Stimulated activated effector memory CD8-positive, alpha-beta T cell treated with anti-CD3 and anti-CD28 coated beads, Interleukin-12 subunit alpha, Interleukin-12 subunit beta, amount 100 ng/mL, for 72 hours (primary cell): ENCODE measurements at places on chromosomes 7 and 10.

- DNase-seq, result no peak
Observed at GRCh38 chr7:98474558-98474957, 73.7 kb upstream of the BAIAP2L1 start.

- DNase-seq, result no peak
Observed at GRCh38 chr10:44651834-44652233, 259.3 kb upstream of the TMEM72 start.

DNA sequence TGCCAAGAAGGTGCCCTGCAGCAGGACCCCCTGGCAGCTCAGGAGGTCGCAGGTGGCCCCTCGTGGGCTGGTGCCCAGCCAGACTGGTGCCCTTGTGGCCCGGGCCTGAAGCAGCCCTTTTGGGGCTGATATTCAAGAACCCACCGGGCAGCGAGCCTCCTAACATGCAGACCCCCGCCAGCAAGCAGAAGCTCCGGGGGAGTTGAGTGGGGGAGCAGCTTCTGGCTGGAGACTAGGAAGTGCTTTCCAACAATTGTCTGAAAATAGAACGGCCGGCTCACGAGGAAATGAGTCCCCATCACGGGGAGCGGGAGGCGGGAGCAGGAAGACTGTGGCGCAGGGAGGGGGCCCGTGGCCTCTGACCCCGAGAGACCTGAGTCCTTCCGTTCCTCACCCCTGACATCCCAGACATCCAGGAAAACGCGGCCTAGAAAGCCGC lies 9.5 kb upstream of the INTS1 start:
- no peak for DNase-seq

DNA sequence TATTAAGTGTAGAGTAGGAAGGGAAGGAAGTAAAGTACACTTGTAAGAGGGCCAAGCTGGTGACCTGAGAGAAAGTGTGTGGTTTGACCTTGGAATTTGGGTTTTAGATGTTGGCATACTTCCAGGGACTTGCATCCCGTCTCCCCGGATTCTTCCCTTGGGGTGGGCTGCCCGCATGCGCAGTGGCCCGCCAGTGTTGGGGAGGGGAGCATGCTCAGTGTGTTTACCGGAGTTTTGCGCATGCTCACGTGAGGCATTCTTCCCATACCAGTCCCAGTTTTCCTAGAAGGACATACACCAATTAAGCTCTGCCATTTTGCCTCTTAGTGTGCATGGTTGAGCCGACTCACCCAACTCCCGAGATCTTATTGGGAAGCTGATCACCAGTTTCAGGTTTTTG lies 9.4 kb downstream of the PDSS1 start:
- no peak for DNase-seq

GRCh38 chr10:43198682-43199005 lies 60.4 kb downstream of the CSGALNACT2 start:
- no peak for DNase-seq

GRCh38 chr7:99835189-99835588 lies 7.4 kb downstream of the CYP3A43 start:
- no peak for DNase-seq

DNA sequence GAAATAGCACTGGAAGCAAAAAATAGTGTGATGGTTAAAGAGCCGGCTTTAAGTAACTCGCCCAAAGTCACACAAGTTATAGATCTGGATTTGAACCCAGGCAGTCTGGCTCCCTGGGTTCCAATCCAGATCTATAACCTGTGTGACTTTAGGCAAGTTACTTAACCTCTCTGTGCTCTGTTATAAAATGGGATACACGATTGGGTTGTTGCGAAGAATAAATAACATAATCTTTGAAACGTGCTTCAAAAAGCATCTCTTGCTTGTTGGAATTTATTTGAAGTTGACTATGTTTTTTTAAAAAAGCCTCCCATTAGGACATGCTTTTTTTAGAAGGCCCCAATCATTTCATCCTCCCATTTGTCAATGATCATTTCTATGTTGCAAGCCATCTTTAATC lies 3.5 kb upstream of the LCOR start:
- DNase-seq, result no peak

DNA sequence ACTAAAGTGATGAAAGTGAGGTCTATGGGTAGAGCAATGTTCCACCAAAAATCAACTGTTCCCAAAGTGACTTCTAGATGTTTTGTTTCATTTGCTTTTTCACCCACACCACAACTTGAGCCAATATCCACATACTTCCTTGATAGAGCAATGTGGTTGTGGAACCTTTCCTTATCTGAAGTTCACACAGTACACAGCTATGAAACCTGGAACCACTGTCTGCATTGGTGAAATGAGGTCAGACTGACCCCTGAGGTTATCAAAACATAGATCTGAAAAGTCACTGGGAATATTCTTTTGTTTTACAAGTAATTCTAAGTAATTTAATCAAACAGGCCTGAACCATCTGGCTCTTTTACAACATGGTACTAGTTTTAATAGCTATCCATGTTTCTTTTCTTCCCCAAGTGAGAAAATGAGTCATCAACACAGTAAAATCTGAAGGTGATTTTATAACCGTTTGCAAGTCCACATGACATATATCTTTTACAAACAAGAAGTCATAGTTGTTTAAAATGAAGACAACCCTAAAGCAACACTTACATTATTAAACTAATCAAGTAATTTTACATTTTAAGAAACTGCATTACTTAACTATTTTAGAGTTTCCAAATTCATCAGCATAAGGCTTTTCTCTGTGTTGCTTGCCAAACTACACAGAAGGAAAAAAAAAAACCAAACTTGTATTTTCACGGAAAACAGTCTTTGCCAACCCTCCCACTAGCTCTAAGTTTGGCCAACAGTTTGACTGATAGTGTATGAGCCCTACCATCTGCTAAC lies 80.3 kb downstream of the LRRC17 start:
- no peak for DNase-seq

DNA sequence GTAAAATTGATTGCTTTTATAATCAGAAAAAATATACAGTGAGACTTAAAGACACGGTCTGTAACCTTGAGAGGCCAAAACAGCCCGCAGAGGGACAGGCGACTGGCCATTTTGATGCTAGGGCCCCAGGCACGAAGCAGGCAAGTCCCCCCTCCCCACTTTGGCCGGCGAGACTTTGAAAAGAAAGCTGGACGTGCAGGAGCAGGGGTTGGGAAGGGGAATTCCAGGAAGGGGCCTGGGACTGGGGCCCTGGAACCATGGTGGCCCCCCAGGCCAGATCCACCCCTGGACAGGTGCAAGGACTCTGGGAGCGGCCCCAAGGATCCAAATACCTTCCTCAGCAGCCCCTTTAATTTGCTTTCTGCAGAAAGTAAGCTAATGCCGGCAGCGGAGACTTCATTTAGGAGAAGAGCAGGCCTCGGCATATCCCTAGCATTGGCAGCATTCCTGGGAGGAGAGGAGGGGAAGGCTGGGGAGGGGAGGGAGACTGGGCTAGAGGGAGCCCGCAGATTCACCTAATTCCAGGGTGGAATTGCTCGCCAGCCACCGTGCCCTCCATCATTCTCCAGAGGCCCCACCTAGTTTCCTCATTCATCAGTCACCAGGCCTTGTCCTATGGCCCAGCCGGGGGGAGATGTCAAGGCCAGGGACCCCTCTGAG lies 24.9 kb upstream of the TNRC18 start:
- no peak for DNase-seq

GRCh38 chr7:157270060-157270444 lies 66.8 kb upstream of the DNAJB6 start:
- DNase-seq, result no peak

DNA sequence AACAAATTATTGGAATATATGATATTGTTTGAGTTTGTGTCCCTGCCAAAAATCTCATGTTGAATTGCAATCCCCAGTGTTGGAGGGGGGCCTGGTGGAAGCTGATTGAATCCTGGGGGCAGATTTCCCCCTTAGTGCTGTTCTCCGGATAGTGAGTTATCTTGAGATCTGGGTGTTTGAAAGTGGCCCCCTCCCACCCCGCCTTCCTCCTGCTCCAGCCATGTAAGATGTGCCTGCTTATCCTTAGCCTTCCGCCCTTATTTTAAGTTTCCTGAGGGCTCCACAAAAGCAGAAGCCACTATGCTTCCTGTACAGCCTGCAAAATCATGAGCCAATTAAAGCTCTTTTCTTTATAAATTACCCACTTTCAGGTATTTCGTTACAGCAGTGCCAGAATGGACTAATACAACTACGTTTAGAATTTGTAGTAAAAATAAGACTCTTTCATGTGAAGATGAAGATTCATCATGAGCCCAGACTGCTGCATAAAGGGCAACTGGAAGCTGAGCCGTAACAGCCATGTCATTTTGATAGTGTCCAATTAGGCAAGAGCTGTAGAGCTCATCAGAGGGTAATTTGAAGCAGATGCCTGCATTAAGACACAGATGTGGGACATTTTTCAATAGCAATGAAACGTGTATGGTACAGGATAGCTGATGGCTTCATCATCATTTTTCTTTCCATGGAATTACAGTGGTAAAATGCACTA lies 1007.2 kb downstream of the REEP3 start:
- DNase-seq, result no peak

DNA sequence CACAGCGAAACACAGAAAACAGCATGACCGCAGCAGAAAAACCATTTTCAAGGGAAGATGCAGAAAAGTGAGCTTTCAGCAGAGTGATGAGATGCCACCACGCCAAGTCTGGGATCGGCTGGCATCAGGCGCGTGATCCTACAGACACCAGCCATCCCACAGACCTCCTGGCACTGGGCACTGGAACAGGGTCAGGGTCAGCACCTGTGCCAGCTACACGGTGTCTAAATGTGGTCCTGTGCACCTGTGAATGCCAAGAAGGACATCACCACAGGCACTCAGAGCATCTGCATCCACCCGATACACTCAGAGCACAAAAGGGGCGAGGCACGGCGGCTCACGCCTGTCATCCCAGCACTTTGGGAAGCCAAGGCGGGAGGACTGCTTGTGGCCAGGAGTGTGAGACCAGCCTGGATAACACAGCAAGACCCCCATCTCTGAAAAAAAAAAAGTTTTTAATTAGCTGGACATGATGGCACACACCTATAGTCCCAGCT lies 31.5 kb downstream of the STK32C start:
- DNase-seq, result no peak

GRCh38 chr10:33534416-33534815 lies 199.9 kb upstream of the NRP1 start:
- DNase-seq, result no peak

GRCh38 chr7:7271094-7271874 lies 88.9 kb downstream of the C1GALT1 start:
- DNase-seq, result no peak

GRCh38 chr7:6571160-6571779 lies 6.0 kb upstream of the ZDHHC4 start:
- no peak for DNase-seq

DNA sequence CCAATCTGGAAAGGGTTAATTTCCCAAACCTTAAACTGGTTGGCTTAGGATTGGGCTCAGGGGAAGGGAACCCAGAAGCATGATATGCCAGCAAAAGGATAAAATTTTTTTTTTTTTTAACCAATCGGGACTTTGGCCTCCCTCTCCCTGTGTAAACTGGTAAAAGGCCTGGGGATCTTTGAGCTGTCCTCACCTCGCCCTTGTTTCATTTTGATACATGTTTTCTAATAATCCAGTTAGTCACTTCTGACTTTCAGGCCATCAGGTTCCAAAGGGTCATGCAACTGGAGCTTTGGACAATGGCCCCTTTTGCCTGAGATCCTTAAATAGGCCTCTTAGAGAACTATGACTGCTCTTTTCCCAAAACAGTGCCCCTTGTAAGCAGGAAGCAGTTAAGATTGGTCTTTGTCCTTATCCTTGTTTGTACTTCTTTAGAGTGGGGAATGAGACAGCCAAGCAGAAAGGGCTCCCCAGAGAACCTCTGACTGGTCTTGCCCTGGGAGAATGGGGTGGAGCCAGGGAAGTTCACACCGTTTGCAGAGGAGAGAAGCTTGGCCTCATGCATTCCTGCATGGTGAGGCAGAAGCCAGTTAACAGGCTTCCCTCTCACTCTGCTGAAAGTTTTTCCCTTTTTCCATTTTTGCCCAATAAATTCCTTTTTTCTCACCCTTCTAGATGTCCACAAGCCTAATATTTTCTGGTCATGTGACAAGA lies 424.2 kb upstream of the CNTNAP2 start:
- DNase-seq, result no peak

DNA sequence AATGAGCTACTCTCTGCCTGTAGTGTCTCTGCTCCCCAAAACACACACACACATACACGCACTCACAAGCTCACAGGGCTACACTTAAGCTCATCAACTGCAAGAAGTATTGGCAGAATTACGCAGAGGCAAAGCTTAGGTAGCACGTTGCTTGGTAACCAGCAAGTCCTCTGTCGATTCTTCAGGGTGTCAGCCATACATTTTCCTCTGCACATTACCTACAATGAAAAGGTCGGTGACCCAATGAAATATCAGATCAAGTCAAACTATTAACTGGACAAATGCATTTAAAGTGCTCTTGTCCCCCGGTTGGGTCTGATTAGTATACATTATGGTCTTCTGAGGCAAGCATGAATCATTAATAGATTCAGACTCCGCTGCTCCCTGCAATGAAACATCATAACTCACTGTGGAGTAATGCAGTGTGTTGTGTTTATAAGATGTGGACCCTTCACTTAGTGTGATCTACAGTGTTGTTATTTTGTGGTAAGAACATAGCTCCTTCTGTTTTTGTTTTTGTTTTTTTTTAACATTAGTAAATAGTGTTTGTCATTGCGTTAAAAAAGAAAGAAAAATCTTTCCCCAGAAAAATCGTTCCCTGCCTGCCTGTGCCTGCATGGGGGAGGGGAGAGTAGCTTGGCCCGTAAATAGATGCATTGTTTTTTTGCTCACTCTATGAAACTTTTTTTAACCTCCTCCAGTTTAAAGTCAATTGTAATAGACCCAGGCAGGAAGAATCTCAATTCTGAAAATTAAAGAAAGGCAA lies 325.5 kb downstream of the SFMBT2 start:
- no peak for DNase-seq

DNA sequence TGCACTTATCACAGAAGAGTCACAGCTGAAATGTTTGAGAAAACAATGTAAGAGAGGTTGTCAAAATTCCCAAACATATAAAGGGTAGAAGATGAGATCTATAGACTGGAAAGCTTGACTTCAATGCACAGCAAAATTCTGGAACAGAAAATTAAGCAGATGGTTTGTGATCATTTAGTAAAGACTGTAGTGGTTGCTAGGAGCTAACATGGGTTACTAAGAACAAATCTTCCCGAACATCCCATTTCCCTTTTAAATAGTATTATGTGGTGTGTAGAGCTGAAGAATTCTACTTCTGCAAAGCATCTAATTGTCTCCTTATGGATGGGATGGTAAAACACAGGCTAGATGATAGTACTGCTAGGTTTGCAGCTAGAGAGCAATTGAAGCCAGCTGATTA lies 312.3 kb downstream of the CAMK1D start:
- DNase-seq, result no peak

DNA sequence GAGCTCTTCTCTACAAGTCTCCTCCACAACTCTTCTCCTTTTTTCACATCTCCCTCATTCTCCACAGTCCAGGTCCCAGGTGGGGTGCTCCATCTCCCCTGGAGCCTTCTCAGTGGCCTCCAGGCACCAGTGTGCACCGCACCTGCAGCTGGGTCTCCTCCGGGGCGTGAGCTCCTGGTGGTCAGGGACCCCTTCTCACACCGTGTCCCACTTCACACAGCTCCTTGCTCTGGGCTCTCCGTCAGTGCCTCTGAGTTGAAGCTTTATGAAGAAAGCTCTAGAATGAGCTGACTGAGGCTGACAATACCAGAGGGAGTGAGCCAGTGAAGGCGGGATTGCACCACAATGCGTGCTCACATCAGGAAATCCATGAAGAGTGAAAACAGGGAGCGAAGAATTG lies 290.2 kb downstream of the DNAJB6 start:
- no peak for DNase-seq

GRCh38 chr10:134247-135131 lies 766 bp upstream of the ZMYND11 start:
- peak; percentile 26 for DNase-seq

GRCh38 chr10:29860166-29860565 lies 199.2 kb downstream of the JCAD start:
- no peak for DNase-seq
